ENCODE measurements at places on chromosomes 3 and 15. TPM values are rescaled to one million over a fixed set of nuclear protein-coding genes. Genes with fewer than 3 reads are reported as not detected.

Gene CD96
- 1.9 TPM for polyA plus RNA-seq

Gene SERPINI2
- 3.5 TPM for polyA plus RNA-seq

Gene CADPS
- 4.7 TPM for polyA plus RNA-seq

Gene IL17RE
- polyA plus RNA-seq = 45.6 TPM

- no peak for DNase-seq
Measured at GRCh38 chr3:15654891-15655290, 53.3 kb downstream of the BTD start.

DNA sequence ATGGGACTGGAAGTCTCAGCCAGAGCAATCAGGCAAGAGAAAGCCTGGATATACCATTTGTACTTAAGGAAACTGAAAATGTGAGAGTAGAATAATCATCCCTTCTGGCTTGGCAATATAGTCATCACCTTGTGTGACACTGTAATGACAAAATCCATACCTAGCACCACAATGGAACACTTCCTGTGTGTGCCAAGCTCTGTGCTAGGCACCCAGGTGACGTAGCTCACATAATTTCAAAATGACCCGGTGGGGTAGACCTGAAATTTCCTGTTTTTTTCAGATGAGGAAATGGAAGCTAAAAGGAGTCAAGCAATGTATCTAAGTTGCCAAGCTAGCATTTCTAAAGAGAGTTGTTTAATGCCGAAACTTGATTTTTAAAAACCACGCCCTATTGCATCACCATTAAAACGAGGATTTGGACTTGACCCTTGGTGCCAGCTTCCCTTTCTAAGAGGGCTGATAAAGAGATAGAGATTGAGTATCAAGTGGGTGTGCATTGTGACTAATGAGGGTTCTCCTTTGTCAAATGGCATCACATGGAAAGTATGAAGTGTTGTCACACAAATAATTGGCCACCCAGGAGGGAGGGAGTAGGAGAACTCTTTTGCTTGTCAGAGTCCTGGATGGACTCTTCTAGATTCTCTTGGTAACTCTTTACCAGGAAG, 141.3 kb upstream of the PDZRN3 start:
- DNase-seq = no peak

DNA sequence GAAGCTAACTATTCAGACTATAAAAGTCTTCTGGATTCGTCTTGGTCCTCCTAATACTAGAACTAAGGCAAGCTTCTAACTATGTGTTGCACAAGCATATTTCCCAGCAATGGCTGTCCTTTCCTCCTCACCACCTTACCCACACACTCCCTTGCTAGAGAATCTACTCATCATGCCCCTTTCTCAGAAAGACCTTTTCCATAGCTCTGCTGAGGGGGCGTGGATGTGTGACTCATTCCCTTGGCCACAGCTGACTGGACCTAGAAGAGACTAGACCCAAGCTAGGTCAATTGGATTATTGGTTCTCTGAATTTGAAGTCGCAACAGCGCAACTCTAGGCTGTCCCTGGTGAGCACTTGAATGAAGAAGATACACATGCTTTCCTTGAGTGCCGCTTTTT, 47.1 kb downstream of the ERC2 start:
- no peak for DNase-seq

DNA sequence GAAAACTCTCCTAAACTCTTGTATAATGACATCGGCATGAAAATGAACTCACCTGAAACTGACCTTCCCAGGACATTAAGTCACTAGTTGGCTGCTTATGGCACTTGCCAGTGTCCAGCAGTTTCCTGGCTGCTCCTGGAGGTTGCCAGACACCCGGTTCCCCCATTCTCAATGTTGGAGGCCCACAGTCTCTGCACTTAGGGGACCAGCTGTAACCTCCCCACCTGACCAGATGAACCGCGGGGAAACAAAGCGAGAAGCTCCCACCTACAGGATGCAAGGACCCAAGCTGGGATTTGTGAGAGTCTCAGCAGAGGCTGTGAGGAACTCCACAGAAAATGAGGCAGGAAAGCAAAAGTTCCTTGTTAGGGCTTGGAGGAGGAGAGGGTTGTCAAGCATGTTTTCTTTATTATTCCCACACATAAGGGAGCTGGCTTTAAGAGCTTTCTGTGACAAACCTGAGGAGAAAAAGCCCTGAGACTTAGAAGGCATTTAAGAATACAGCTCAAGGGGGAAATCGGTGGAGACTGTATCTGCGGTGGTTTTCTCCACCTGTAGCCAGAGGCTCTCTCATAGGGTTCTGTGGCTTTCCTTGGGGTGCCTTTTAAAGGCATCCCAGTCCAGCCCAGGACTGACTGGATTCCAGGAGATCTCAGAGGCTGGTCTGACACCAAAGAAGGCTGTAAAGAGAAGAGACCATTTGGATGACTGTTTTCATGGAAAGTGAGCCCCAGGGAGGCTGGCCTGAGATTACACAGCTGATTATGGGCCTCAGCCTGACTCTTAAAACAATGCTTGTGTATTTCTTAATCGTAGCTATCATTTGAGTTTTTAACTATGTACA, 4.6 kb downstream of the TPM1 start:
- no peak for DNase-seq

GRCh38 chr3:14921034-14921616, 26.3 kb upstream of the NR2C2 start:
- peak; percentile 80 for DNase-seq

DNA sequence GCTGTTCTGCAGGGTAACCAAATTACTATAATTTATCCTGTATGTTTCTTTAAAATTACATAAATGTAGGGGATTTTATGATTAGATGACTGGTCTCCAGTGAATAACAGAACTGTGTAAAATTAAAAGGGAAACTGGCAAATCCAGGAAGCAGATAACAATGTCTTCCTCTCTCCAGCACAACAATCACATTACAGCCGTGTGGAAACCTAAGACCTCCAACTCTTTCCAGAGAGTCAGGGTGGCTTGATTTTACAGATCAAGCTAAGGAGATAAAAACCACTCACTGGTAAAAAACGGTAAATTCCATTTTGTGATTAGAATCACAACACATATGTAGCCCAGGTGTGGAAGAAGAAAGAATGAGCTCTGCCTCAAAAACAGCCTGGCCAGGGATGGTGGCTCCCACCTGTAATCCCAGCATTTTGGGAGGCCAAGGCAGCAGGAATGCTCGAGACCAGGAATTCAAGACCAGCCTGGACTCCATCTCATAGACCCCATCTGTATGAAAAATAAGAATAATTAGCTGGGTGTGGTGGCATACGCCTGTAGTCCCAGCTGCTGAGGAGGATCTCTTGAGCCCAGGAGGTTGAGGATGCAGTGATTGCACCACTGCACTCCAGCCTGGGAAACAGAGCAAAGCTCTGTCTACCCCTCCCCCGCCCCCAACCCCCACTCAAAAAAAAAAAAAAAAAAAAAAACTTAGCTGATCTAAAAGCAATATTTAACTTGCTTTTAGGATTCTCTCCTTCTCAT, 29.0 kb downstream of the IL17RD start:
- no peak for DNase-seq

GRCh38 chr3:12831301-12831866, 10.0 kb downstream of the RPL32 start:
- no peak for DNase-seq

DNA sequence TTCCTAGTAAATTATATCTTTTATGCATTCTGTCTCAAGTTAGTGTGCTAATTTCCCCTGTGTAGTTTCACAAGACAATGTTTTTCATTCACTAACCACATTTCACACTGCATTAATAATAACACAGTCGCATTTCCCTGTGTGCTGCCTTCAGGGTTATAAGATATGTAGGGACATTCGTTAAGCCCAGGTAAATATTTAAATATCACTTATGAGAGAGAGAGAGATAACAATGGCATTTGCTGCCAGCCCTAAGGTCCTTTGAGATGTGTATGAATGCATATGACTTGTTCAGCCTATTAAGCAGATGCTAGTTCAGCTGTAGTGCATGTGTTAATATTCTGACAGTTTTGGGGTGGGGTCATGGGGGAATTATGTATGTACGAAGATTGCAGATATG, 876.7 kb downstream of the NAALADL2 start:
- DNase-seq = peak; percentile 18

- DNase-seq = no peak
Measured at GRCh38 chr15:78822514-78822913, 11.2 kb upstream of the ADAMTS7 start.

- DNase-seq = no peak
Measured at GRCh38 chr15:75356006-75356405, 9.2 kb downstream of the NEIL1 start.

- DNase-seq = peak; percentile 49
Measured at GRCh38 chr3:98528474-98529346, 3.1 kb upstream of the GPR15 start.

DNA sequence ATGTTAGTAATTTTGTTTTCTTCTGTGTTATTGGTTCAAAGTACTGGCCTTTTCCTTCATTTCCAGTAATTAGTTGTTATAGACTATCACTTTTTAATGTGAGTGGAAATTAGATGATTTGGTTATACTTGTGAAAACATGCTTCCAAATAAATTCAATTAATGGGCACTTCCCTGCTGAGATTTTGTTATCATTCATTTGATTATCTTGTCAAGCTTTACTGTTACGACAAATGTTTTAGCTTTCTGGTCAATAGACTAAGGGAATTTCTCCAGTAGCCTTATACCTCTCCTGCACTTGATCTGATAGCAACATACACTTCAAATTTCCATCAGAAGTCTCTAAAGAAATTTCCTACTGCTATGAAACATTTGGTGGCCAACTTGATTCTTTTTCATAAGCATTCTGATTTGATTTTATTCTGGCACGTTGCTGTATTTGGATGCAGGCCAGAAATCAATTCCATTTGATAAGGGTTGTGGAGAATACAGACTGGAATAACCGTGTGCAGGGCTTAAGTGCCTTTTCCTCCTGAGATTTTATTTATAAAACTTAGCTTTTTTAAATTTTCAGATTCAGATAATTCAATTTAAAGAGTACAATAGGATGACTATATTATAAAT, 573.8 kb upstream of the NAALADL2 start:
- DNase-seq = no peak

GRCh38 chr3:13235079-13235478, 161.8 kb upstream of the IQSEC1 start:
- no peak for DNase-seq

GRCh38 chr15:37061996-37062395, 38.4 kb downstream of the MEIS2 start:
- peak; percentile 27 for DNase-seq

DNA sequence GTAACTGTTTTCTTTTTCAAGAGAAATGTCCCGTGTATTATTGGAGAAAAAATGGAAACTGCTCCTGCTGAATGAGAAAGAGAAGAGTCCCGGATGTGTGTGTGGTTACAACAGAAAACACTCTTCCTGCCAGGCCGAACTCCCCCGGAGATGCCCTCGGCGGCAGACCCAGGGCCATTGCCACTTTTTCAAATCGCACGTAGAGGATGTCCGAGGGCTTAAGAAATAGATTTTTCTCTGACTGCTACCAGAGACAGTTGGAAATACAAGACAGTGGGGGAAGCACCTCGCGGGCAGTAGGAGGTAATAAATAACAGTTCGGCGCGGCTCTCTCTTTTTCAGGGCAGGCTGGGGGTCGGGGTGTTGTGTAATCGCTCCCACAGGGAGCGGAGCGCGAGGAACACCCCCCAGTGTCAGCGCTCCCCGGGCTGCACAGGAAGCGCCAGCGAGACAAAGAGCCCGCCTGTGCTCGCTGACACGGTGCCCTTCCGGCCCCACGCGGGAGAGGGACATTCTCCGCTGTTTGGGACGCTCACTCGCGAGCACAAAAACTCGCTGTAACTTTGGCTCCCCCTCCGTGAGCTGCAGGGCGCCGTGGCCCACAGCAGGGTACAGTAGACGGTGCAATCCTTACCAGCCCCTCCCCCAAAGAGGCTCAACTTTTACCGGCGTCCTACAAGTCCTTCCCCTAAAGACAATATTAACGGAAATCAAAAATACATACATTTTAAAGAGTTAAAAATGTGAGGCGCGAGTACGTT, 1.1 kb downstream of the VGLL4 start:
- DNase-seq = peak; percentile 59

DNA sequence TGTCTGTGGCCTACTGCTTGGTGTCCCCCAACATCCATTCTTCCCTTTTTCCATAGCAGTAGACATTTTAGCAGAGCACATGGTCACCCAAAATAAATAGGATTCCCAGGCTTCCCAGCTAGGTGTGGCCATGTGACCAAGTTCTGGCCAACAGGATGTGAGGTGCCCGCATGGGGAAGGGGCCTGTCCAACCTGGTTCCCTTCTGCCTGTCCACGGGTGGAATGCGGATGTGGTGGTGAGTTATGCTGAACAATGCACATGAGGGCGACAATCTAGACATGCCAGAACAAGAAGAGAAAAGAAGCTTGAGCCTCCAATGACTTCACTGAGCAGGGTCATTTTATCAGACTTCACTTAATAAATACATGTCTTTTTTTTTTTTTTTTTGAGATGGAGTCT, 77.6 kb upstream of the DLG1 start:
- DNase-seq = no peak

- DNase-seq = peak; percentile 80
Measured at GRCh38 chr3:177610686-177611633, 413.7 kb upstream of the TBL1XR1 start.

GRCh38 chr15:58357529-58358476, 74.0 kb upstream of the LIPC start:
- no peak for DNase-seq

GRCh38 chr15:84772467-84772866, 24.1 kb downstream of the ZNF592 start:
- no peak for DNase-seq

DNA sequence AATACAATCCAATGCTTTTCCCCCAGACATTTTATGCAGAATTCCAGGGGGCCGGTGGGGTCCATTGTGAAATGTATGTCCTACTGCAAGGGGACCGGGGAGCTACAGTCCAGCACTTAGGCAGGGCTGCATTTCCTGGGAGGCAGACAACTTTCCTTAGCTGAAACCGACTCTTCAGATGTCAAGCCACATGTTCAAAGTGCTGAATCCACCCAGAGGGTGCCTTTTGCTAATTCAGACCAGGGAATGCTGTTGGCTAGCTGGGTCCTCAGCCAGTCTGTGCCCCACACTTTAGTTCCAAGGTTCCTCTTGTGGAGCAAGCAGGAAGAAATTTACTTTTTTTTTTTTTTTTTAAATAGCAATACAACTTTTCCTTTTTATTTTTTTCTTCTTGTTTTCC, 219.5 kb upstream of the LRTM1 start:
- DNase-seq = no peak

DNA sequence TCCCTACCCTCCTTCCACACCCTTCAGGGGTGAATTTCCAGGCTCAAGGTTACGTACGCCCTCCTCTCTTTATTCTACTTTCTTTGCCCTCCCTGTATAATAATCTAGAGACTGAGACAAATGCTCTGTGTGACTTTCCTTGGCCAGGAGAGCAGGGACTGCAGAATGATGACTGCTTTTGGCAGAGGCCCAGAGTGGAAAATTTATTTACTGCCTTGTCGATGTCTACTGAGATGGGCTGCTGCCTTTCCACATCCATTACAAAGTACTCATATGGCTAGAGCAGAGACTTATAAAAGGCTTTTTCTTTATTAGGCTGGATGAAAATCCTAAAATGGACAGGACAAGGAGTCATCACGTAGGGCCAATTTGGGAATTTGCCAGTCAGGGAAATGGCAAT, 576.2 kb downstream of the TUSC7 start:
- no peak for DNase-seq

DNA sequence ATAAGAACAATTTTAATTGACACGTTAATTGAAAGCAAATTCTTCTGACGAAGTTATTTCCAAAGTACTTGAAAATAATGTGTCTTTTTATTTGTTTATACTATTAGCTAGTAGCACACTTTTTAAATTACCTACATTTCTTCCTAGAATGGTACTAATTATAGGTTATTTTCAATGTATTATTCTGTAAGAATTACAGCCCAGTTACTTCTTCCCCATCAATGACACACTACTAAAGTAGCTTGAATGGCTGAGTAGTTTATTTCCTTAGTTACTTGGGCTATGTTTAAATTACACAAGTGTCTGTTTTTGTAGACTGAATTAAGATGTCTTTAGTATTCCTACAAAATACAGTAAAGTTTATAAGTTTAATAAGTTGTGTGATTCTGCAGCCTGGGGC, 217.6 kb upstream of the IL12A start:
- no peak for DNase-seq
